ENCODE measurements at places on chromosomes 5 and 9.
A peak's percentile ranks its signal among the peaks of the same experiment; 100 is the strongest.

GRCh38 chr9:99092643-99093491, 12.0 kb upstream of the TGFBR1 start:
- peak; percentile 49 for DNase-seq

DNA sequence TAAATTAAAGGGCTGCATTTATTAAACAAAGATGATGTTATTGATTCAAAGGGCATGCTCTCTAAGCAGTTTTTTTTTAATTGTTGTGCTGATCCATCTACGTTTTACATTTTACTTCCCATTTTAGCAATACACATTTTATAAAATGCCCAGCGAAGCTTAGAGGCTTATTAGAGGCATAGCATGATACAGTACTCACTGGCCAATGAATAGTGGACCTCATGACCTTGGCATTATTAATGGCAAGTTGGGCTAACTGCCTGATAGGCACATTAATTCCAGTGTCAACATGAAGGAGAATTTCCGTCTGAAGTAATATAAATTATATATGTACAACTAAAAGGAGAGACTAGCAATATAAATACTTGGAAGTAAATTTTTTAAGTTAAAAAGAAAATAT, 837.2 kb downstream of the EFNA5 start:
- DNase-seq: no peak

- peak; percentile 81 for DNase-seq
Measured at GRCh38 chr5:143222287-143223231, 180.9 kb downstream of the NR3C1 start.

GRCh38 chr9:91082731-91083130, 279.0 kb downstream of the AUH start:
- DNase-seq: no peak

DNA sequence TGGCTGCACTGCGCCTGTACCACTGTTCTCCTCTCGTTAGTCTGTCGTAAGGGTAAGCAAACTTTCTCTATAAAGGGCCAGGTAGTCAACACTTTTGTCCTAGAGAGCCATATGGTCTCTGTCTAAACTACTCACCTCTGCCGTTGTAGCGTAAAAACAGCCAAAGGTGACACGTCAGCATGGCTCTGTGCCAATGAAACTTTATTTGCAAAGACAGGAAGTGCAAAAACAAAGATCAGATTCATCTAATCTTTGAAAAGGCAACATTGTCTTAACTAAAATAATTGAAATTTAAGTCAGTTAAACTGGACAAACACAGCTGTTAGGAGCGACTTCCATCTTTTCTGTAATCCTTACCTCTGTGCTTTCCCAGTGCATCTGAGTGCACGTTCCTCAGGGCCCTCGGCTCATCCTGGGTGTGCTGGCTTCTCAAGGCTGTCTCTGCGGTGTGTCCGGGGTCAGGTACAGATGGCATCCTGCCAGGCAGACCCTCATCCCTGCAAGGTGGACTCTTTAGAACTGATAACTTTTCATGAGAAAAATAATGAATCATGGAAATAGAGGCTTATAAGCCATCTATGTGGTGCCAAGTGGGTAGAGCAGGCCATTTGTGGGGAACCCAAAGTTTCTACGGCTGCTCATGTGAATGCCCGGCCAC, 35.2 kb upstream of the IRX4 start:
- DNase-seq: no peak

DNA sequence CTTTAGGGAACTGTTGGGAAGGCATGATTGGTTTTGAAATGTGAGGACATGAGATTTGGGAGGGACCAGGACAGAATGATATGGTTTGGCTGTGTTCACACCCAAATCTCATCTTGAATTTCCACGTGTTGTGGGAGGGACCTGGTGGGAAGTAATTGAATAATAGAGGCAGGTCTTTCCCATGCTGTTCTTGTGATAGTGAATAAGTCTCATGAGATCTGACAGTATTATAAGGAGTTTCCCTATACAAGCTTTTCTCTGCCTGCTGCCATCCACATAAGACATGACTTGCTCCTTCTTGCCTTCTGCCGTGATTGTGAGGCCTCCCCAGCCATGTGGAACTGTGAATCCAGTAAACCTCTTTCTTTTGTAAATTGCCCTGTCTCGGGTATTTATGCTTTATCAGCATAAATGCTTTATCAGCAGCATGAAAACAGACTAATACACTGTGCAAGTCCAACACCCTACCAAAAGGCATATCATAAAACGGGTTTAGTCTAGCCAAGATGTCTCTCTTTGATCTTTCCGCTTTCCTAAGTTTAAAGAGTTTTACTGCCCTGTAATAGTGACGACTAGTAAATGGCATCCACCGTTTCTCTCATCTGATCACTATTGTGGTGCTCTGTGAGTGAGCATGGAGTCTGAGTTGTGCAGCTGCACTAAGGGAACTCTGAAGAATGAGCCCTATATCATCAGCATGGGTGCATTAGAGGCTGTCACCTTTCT, 12.9 kb upstream of the ZNF782 start:
- no peak for DNase-seq

DNA sequence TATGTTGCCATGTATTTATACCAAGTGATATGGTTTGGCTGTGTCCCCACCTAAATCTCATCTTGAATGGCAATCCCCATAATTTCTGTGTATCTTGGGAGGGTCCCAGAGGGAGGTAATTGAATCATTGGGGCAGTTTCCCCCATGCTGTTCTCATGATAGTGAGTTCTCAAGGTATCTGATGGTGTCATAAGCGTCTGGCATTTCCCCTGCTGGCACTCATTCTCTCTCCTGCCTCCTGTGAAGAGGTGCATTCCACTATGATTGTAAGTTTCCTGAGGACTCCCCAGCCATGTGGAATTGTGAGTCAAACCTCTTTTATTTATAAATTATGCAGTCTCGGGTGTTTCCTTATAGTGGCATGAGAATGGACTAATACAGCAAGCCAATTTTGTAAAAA, 140.8 kb upstream of the ADAMTSL1 start:
- no peak for DNase-seq

- DNase-seq: no peak
Measured at GRCh38 chr5:8505196-8505595, 636.2 kb downstream of the MTRR start.

DNA sequence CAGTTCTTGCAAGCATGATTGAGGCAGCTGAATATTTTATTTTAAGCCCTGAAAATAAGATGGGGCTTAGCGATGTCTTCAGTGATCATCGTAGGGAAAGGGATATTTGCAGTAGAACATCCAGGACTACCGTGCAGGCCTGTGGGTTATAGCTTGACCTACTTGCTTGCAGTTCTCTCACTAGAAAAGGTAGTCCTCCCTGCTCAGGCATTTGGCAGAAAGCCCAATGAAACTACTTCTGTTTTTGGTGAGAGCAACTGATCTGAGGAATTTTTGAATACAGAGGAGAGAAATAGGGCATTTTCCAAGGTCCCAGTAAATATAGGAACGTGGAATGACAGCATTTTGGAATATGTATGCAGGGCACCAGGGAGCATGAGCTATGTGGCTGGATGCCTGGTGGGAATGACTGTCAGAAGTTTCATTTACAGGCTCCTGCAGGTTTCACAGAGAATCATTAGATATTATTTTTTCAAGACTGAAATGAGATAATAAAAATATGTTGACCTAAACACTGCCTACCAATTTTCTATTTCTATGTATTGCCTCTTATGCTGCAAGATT, 417.9 kb upstream of the ACTBL2 start:
- DNase-seq: no peak

- DNase-seq: no peak
Measured at GRCh38 chr5:136135536-136135935, 2.9 kb downstream of the SMAD5 start.

- DNase-seq: peak; percentile 63
Measured at GRCh38 chr5:110751902-110752762, 13.3 kb downstream of the SLC25A46 start.
